ENCODE measurements at places on chromosomes 2 and 18.

GRCh38 chr2:154452906-154453493, 245.5 kb upstream of the KCNJ3 start:
- DNase-seq = no peak

DNA sequence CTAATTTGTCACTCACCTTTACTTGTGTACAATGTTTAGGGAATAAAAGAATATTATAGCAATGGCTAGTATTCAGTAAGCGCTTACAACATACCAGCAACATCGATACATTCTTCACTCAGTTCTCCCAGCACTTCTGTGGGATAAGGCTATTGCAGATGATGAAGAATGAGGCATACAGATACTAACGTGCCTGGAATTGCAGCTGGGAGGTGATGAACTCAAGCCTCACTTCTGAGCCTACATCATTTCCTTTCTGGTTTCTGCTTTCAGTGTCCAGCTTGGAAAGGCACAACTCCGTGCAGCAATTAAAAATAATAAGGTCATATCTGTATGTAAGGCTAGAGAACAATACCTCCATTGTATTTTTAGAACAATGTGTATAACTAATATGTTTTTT, 95.4 kb upstream of the AQP4 start:
- no peak for DNase-seq

GRCh38 chr2:128535953-128536352, 217.3 kb upstream of the HS6ST1 start:
- no peak for DNase-seq

DNA sequence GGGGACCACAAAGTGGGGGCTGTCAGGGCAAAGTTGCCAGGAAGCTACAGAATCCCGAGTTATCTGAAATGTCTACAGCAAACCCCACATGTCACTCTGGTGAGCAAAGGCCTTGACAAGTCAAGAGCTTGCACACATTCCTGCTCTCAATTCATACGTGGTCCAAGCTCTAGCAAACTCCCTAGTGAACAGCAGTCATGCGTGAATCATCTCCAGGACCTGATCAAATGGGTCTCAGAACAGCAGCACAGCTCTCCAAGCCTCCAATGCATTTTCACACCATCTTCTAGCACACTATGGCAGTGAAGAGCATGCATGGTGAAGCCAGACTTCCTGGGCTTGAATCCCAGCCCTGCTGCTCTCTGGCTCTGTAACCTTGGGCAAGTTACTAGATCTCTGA, 68.5 kb downstream of the MYO5B start:
- no peak for DNase-seq

DNA sequence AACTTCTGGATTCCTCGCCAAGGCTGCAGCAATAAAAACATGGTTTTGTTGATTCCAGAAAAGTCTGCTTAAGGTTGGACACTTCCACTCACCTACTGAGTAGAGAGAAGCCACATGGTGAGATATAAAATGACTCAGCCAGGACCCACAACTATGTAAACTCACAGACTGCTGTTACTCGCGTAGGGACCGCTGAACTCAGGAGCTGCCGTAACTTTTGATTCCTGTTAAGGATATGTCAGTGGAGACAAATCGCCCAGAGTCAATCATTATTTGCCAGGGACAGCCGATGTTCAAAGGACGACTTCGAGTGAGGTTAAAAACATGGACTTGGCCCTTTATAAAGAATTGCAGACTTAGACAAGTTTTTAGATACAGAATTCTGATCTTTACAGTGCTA, 25.6 kb downstream of the CYB5A start:
- no peak for DNase-seq

DNA sequence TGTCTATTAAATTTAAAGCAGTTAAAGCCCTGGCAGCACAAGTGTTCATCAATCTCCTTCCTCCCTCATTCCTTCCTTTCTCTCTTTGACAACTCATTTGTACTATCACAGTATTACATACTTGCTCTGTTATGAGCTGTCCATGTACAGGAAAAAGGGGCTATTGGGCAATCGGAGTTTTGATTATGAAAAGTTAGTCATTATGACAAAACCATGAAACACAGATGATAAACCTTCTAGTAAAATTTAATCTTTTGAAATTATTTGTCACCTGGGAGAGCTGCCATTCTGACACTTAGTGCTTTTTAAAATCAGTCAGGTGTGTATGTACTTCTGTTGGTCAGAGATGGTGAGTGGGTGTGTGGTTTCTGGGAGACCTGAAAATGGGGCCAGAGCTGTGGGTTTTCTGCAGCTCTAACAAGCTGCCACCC, 39.4 kb downstream of the MAP4K4 start:
- DNase-seq = peak; percentile 26

DNA sequence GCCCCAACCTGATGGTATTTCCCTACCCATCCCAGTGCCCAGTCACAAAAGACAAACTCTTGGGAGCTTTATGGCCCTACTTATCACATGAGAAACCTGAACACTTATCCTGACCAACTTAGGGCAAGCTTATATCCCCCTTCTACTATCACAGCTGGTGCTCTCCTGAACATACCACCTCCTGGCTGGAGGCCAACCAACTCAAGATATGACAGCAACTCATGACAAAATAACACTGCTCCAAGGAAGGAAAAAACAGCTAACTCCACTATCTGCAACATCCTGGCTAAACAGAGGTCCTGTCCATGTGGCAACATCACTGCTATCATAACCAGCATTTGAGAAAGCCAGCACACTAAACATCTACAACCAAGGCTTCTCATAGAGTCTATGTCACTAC, 20.9 kb upstream of the CLASP1 start:
- no peak for DNase-seq

DNA sequence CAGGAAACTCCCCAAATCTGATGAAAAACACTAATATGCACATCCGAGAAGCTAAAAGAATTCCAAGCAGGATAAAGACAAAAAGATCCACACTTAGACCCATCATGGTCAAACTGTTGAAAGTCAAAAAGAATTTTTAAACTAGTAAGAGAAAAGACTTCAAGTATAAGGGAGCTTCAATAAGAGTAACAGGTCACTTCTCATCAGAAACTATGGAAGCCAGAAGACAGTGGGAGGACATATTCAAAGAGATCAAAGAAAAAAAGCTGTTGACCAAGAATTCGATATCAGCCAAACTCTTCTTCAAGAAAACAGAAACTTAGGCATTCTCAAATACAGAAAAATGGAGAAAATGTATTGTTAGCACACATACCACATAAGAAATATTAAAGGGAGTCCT, 50.4 kb downstream of the ZC3H8 start:
- no peak for DNase-seq

- DNase-seq = no peak
Measured at GRCh38 chr2:61151436-61151835, 10.6 kb upstream of the C2orf74 start.

- DNase-seq = no peak
Measured at GRCh38 chr18:10378688-10379420, 75.6 kb upstream of the APCDD1 start.

GRCh38 chr2:12107939-12108338, 361.5 kb downstream of the LPIN1 start:
- DNase-seq = no peak

- DNase-seq = no peak
Measured at GRCh38 chr2:172038121-172038520, 38.4 kb downstream of the METAP1D start.

- DNase-seq = no peak
Measured at GRCh38 chr2:34602262-34602661, 1003.2 kb upstream of the FAM98A start.

DNA sequence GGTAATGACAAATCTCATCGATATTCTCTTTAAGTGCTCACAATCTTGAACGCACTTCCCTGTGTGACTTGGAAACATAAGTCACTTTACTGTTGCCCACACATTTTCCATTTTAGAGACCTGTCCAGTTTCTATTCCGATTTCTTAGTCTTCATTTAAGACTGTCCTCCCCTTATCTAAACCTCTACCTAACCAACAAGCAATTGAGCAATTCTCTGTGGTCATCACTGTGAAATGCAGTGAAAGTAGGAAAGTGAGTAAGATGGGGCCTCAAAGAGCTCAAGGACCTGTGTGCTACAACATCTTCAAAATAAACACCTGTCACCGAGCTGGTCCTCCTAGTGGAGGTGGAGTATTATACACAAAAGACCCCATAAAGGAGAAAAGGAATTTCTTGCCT, 184.4 kb downstream of the CNTNAP5 start:
- DNase-seq = no peak

GRCh38 chr2:234587341-234588053, 90.6 kb upstream of the ARL4C start:
- no peak for DNase-seq

- DNase-seq = no peak
Measured at GRCh38 chr2:69208023-69208595, 178.9 kb downstream of the GFPT1 start.

DNA sequence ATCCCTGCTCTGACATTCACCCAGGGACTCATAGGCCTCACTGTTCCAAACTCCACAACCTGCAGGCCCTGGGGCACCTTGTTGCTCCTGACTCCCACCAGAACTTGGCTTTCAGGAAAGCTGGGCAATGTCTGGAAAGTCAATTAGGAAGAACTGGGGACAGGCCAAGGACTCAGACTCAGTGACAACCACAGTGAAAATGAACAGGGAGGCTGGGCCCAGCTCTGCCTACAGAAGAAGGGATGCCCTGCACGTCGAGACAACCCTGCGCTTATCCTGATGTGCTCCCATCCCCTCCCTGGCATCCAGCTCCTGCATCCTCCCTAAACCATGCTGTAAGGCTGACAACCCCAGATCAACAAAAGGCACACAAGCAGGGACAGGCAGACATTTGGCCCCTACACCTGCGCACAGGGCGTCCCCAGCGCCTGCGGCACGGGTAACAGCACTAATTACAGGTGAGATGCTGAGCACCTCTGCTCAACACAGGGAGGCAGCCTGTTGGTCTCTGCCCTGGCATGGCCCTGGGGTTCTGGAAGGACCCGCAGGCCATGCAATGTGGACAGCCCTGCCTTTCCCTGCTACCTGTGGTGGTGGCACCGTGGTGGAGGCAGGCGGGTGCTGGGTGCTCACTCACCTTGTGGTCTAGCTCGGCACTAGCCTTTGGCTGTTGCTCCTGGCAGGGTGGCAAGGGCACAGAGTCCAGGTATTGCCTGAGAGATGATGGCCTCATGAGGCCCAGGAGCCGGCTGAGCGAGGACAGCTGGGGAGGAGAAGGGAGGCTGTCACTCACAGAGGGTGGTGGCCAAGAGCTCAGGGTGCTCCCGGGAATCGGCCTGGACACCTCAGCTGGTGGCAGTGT, 23.6 kb upstream of the SEMA4C start:
- DNase-seq = no peak

DNA sequence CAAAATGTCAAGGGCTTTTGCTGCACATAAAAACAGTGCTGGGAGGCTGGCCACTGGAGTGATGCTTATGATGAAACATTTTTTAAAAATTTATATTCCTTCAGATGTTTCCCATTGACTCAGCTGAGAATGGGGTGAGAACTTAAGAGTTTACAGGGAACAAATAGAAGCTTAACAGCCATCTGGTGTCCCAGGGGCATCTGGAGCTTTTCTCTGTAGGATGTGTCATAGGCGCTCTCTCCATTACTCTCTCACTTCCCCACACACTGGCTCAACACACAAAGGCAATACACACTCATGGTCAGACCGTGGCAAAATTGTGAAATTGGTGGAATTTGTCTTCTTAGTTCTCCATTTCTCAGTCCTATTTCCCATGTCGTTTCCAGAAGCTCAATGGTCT, 783.1 kb upstream of the LRRTM1 start:
- DNase-seq = no peak

Data from CD4-positive, alpha-beta T cell treated with Interleukin-4 for 4 hours (primary cell).